Esophagus muscularis mucosa (tissue), 4 donors: ENCODE measurements at places on chromosomes 2 and 18. TPM values are rescaled to one million over a fixed set of nuclear protein-coding genes. Genes with fewer than 3 reads are reported as not detected.

The MROH2A gene
- total RNA-seq, result not detected

GRCh38 chr18:51039138-51040112, 9.4 kb downstream of the SMAD4 start:
- H3K27ac ChIP-seq, result no peak overlapping the region
- H3K36me3 ChIP-seq, result no peaks in the 10 kb centered on the region
- peaks cover 100% of the 10 kb centered on the region for H3K4me1 ChIP-seq

GRCh38 chr2:979069-979928, 28.6 kb downstream of the SNTG2 start:
- no peak overlapping the region for H3K4me3 ChIP-seq
- H3K27me3 ChIP-seq, result peaks cover 34% of the 10 kb centered on the region
- peak; percentile 84 for DNase-seq
- peaks cover 3% of the 10 kb centered on the region for H3K4me1 ChIP-seq
- H3K36me3 ChIP-seq, result no peaks in the 10 kb centered on the region
- H3K27ac ChIP-seq, result no peak overlapping the region

DNA sequence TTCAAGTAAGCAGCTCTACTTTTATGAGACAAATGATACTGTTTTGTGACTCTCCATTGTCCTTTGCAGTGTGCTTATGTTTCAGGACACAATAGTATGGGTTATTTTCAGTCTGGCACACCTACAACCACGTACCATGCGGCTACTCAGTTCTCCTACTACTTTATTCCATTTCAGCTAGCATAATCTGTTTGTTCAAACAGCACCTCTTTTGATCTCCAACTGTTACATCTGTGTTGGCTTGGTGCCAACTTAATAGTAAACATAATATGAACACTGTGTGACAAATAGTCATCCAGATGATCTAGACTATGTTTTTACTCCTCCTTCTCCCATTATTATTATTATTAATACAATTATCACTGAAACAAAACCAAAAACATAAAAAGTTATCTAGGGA, 40.5 kb downstream of the MYO3B start:
- no peak overlapping the region for H3K4me3 ChIP-seq
- no peaks in the 10 kb centered on the region for H3K36me3 ChIP-seq
- H3K27me3 ChIP-seq, result no peaks in the 10 kb centered on the region
- no peak overlapping the region for H3K27ac ChIP-seq
- H3K4me1 ChIP-seq, result peaks cover 17% of the 10 kb centered on the region

GRCh38 chr2:111066062-111066593, 54.6 kb upstream of the BCL2L11 start:
- H3K4me3 ChIP-seq, result no peak overlapping the region
- H3K27me3 ChIP-seq, result no peaks in the 10 kb centered on the region
- no peak overlapping the region for H3K27ac ChIP-seq
- H3K36me3 ChIP-seq, result no peaks in the 10 kb centered on the region
- DNase-seq, result no peak

- H3K4me3 ChIP-seq, result no peak overlapping the region
- H3K36me3 ChIP-seq, result no peaks in the 10 kb centered on the region
- H3K4me1 ChIP-seq, result no peaks in the 10 kb centered on the region
- H3K27me3 ChIP-seq, result no peaks in the 10 kb centered on the region
- DNase-seq, result no peak
- H3K27ac ChIP-seq, result no peak overlapping the region
These were observed 85.5 kb downstream of the PMAIP1 start for GRCh38 chr18:59985289-59985688.

The MC2R gene
- total RNA-seq, result not detected

The DPP10 gene
- total RNA-seq, result 5.5 TPM

DNA sequence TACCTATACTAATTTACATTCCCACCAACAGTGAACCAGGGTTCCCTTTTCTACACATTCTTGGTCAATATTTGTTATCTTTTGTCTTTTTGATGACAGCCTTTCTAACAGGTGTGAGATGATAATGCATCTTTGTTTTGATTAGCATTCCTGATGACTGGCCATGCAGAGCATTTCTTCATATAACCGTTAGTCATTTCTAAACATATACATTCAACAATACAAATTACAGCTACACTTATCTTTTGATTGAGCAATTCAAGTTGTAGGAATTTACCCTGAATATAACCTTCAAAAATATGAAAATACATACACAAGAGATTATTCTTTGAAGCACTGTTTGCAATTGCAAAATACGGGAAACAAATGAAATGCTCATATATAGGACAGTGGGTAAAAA, 94.9 kb downstream of the TMEM131 start:
- no peaks in the 10 kb centered on the region for H3K27me3 ChIP-seq
- H3K4me1 ChIP-seq, result no peaks in the 10 kb centered on the region
- H3K36me3 ChIP-seq, result no peaks in the 10 kb centered on the region
- no peak overlapping the region for H3K27ac ChIP-seq
- DNase-seq, result no peak

DNA sequence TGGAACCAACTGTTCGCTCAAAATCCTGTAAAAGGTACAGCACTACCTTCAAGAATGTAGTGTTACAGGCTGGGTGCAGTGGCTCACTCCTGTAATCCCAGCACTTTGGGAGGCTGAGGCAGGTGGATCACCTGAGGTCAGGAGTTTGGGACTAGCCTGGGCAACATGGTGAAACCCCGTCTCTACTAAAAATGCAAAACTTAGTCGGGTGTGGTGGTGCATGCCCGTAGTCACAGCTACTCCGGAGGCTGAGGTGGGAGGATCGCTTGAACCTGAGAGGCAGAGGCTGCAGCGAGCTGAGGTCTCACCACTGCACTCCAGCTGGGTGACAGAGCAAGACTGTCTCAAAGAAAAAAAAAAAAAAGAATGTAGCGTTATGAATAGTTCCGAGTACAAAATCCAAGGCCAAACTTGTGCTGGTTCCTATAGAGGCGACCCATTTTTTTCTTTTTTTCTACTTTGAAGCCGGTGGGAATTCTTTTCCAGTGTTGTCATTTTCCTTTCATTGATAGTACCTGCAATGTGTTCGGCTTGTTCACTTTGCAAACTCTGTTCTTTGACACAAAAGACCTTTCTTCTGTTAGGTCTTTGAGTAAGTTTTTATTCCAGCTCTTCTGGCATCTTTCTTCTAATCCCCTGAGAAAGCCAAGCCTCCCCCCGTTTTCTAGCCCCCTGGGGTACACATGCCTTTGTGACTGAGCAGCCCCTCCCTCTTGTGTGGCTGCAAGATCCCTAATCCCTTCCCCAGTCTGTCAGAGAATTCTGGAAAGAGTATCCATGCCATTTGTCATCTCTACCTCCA, 25.1 kb downstream of the INPP5D start:
- peak overlapping the region; percentile 34 for H3K27ac ChIP-seq
- no peaks in the 10 kb centered on the region for H3K27me3 ChIP-seq
- H3K4me1 ChIP-seq, result no peaks in the 10 kb centered on the region
- DNase-seq, result no peak
- H3K36me3 ChIP-seq, result no peaks in the 10 kb centered on the region
- no peak overlapping the region for H3K4me3 ChIP-seq

DNA sequence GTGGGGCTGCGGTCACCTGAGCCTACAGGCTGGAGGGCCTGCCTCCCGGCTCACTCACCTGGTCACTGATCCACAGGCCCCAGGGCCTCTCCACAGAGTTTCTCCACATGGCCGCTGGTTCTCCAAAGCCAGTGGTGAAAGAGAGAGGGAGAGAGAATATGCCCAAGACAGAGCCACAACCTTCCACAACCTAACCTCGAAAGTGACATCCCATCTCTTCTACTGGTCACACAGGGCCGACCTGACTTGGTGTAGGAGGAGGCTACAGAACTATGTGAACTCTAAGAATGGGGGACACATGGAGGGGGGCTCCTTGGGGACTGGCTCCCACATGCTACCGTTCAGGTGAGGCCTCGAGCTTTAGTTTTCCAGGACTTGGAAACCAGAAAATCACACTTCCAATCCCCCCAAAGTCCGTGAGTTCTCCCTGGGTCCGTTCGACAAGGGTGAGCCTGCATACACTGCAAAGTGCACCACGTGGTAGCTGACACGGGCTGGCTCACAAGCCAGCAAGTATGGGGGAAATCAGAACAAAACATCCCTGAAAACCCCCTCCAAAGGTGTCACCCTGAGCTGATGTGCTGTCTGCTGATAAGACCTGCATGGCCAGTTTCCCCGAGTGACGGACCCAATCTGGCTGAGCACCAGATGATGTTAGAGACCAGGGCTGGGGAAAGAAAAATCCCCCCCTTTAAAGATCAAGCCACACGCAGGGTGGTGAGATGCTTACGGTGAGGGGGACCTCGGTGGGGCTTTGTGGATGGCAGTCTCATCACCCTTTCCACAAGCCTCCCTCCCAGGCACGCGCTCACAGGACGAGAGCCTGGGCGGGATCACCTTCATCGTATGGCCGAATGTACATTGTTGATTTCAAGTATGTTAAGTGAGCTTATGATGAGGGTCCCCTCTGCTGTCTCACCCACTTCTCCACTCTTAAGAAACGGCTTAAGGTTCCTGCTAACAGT, 54.2 kb upstream of the SEMA4C start:
- H3K27ac ChIP-seq, result peak overlapping the region; percentile 34
- H3K4me1 ChIP-seq, result peaks cover 34% of the 10 kb centered on the region
- no peaks in the 10 kb centered on the region for H3K36me3 ChIP-seq
- no peak for DNase-seq

GRCh38 chr2:214542866-214543265, 132.0 kb downstream of the VWC2L start:
- no peak overlapping the region for H3K4me3 ChIP-seq
- no peak overlapping the region for H3K27ac ChIP-seq
- H3K4me1 ChIP-seq, result peaks cover 16% of the 10 kb centered on the region
- no peak for DNase-seq
- no peaks in the 10 kb centered on the region for H3K27me3 ChIP-seq
